ENCODE measurements at places on chromosomes 4 and X.

GRCh38 chr4:89704651-89705395, 132.1 kb downstream of the SNCA start:
- DNase-seq: no peak

DNA sequence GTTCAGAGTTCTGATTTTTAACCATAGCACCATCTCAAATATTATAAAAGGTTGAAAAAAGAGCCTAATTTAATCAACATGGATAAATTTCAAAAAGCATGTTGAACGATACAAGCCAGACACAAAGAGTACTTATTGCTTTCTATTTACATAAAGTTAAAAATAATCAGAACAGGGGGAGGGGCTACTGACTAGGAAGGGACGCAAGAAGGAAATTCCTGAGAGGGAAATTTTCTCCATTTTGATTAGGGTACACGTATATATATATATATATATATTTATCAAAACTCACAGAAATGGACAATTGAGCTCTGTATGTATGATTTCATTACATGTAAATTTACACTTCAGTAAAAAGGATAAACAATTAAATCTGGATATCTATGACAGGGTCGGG, 482 bp upstream of the MBTPS2 start:
- DNase-seq: no peak

GRCh38 chr4:5995901-5996623, 22.2 kb downstream of the C4orf50 start:
- DNase-seq: no peak

DNA sequence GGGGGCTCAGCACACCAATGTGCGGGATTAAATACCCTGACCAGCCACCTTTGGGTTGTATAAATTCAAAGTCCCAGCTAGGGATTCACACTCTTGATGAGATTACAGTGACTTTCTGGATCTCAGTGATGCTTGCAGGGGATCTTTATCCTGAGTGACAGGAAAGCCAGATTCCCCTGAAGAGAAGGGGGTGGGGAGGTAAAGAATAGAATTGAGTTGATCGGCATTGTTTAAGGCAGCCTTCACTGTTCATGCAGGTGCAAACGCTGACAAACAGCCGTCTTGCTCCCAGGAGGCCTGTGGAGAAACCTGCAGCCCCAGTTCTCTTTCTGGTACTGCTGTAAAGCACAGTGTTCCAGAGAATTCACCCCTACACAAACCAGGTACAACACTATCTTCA, 19.0 kb downstream of the CXXC4 start:
- DNase-seq: no peak

DNA sequence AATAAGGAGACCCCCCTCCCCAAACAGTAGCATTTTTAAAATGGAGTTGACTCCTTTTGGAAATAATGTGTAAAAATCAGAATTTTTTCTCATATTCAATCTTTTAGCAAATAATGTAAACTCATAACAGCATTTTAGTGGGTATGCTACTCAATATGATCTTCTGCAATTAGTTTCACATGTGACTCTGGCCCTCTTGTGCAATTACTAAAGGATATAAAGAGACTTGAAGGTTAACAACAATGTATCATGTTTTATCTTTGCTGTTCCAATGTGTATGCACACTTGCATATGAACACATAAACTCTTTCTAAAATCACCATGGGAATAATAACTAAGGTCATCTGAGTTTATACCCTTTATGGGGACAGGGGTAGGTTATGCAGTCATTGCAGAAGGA, 39.9 kb upstream of the RXFP1 start:
- no peak for DNase-seq

GRCh38 chrX:108875548-108875947, 139.2 kb upstream of the IRS4 start:
- DNase-seq: no peak

GRCh38 chr4:145769450-145770037, 89.6 kb downstream of the C4orf51 start:
- DNase-seq: no peak

Measured in stimulated activated CD4-positive, alpha-beta T cell treated with anti-CD3 and anti-CD28 coated beads, Interleukin-12 subunit alpha, Interleukin-12 subunit beta, amount 100 ng/mL, for 24 hours (primary cell).